ENCODE measurements at places on chromosomes 6 and 20.

DNA sequence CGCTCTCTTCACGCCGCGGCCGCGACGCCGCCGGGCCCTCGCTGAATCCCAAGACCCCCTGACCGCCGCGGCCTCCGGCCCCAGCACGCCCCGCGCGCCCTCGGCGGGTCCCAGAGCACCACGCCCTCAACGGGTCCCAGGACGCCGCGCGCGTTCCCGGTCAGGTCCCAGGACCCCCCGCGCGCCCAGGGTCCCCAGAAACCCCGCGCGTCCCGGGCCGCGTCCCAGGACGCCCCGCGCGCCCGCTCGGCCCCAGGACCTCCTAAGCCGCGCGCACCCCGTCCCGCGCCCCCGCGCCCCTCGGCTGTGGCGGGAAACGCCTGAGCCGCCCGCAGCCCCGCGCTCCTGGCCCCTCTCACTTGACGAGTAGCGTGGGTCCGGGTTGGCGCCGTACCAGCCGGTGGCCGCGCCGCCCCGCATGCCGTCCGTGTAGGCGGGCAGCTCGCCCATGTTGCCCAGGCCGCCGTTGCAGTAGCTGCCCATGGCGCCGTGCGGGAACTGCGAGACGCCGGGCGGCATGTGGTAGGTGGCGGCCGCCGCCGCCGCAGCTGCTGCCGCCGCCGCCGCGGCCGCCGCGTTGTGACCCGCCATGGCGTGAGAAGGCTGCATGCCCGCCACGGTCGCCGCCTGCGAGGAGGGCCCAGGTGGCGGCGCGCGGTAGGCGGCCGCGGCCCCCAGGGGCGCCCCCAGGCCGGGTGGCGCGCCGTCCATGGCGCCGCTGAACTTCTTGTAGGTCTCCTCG lies 556 bp downstream of the NKX2-4 start:
- DNase-seq, result no peak

DNA sequence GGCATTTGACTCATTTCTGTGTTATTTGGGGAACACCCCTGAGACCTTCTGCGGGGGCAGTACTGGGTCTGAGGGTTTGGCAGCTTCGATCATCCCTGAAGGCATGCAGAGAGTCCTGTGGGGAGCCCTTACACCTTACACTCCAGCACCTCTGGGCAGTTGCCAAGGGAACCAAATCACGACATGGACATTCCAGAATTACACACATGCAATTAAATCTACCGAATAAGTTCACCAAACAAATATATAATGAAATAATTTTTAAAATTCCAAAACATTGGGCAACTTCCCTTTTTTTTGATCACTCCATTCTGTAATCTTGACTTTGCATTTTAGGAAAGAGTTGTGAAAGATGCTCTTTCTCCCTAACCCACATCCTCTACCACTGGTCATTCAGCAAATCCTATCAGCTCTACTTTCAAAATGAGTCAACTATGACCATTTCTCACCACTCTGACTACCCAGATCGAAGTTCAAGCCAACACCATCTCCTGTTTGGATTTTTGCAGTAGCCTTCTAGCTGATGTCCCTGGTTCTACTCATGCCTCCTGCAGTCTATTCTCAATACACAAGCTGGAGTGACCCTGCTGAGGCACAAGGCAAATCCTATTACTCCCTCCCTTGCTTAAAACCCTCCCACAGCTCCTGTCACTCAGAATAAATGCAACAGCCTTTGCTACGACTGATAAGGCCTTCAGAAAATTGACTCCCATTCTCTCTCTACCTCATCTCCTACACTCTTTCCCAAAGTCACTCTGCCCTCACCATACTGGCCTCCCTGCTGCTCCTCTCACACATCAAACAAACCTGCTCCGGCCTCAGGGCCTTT lies 533.3 kb downstream of the HACE1 start:
- no peak for DNase-seq

DNA sequence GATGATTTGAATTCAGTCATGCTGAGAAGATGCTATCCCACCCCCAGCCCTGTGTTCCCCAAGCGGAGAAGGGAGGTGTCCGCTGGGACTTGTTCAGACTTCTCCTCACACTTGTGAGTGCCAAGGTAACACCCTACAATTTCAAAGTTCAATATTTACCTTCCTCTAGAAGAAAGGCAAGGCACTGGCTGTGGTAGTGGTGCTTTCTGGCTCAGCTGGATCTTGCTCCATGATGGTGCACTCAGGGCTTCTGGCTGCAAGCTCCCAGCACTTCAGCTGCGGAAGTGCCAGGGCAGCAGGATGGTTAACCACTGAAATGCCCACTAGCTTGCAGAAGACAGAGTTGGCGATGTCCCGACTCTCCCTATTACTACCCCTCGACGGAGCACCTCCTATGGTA lies 135.4 kb downstream of the MTFR2 start:
- no peak for DNase-seq

DNA sequence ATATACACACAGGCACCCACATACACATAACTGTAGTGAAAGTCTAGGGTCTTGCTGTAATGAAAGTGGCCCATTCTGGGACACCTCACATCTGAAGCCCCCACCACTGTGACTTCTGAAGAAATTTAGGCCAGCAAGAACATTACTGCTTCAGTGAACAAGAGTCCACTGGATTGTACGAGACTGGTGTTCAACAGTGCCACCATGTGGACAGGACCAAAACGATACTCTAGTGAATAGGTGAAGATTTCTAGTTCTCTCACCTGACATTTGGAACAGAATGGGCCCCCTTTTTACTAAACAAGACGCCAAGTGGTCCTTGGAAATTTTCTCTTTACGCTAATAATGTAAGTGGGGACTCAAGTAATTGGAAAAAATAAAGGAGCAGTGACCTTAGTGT lies 156.9 kb downstream of the MAFB start:
- DNase-seq, result no peak

GRCh38 chr6:139612135-139612465 lies 237.7 kb upstream of the CITED2 start:
- DNase-seq, result no peak

Measured in NCI-H460 (cell line).